Suppressor macrophage treated with lipopolysaccharide for 1 hour (primary cell): ENCODE measurements at places on chromosomes 7 and 10.
A peak's percentile ranks its signal among the peaks of the same experiment; 100 is the strongest.

- no peak for DNase-seq
Measured at GRCh38 chr10:24119896-24120295, 89.0 kb upstream of the KIAA1217 start.

GRCh38 chr10:71429929-71430328 lies 33.2 kb downstream of the CDH23 start:
- peak; percentile 8 for DNase-seq

DNA sequence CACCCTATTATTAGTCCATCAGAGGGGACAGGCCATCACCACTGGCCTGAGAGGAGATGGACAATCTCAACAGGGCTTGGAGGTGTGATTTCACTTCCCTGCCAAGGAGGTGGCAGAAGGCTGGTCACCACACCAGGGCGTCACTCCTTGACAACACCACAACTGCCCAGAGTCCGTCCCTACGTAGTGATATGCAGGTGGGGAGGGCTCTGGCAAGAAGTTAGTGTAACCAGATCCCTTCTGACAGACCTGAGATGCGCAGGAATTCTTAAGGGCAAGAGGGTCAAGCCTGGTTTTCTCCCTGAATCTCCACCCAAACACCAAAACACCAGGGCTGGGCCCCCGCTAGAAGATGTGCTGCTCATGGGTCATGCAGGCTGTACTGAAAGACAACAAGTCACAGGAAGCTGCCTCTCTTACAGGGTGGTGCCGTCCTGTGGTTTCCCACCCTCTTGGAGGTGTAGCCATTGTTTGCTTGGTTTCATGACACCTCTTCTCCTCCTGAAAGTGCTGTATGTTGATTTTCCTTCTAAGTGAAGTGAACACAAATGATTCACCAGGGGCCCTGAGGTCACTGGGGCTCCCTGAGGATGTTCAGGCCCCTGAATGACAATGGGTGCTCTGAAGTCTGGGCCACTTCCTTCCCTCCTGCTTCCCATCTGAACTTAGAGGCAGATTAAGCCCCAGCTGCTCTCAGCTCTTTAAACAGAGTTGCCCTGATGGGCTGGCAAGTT lies 27.1 kb downstream of the ATXN7L1 start:
- DNase-seq, result no peak

GRCh38 chr7:99278180-99278579 lies 5.5 kb downstream of the MYH16 start:
- no peak for DNase-seq
